Keratinocyte (primary cell): ENCODE measurements at places on chromosomes 1 and 21.

- no peaks in the 10 kb centered on the region for H3K4me1 ChIP-seq
- H3K36me3 ChIP-seq = no peaks in the 10 kb centered on the region
- no peak overlapping the region for H3K27ac ChIP-seq
These were observed 199.7 kb downstream of the GRIK3 start for GRCh38 chr1:36834586-36834985.

- no peaks in the 10 kb centered on the region for H3K36me3 ChIP-seq
- no peak for DNase-seq
- H3K27me3 ChIP-seq = no peaks in the 10 kb centered on the region
- no peak overlapping the region for H3K27ac ChIP-seq
These were observed 10.8 kb downstream of the PIK3C2B start for GRCh38 chr1:204483791-204484190.

DNA sequence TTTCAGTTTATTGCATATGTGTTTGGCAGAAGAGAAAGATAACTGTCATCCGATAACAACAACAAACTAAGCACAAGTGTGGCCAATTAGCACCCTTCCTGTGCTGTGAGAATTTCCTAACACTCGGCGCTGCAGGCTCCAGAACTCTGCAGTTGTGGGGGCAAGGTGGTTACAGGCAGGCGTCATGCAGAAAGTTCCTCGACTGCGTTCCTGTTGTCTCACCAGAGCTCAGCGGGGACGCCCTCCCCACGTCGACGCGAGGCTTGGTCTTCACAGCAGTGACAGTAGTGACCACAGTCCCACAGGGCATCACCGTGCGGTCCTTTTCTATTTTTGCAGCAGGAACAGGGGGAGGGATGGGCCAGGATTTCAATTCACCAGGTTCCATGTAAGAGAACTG, 27.6 kb upstream of the PRDM15 start:
- no peak overlapping the region for H3K27ac ChIP-seq
- H3K4me1 ChIP-seq = no peaks in the 10 kb centered on the region
- H3K27me3 ChIP-seq = no peaks in the 10 kb centered on the region
- DNase-seq = no peak
- H3K4me3 ChIP-seq = no peak overlapping the region
- H3K36me3 ChIP-seq = peaks cover 6% of the 10 kb centered on the region

- H3K36me3 ChIP-seq = no peaks in the 10 kb centered on the region
- no peak overlapping the region for H3K27ac ChIP-seq
- H3K4me1 ChIP-seq = peaks cover 18% of the 10 kb centered on the region
- H3K4me3 ChIP-seq = no peak overlapping the region
- DNase-seq = no peak
These were observed 96.4 kb upstream of the RAB3GAP2 start for GRCh38 chr1:220368352-220369265.

DNA sequence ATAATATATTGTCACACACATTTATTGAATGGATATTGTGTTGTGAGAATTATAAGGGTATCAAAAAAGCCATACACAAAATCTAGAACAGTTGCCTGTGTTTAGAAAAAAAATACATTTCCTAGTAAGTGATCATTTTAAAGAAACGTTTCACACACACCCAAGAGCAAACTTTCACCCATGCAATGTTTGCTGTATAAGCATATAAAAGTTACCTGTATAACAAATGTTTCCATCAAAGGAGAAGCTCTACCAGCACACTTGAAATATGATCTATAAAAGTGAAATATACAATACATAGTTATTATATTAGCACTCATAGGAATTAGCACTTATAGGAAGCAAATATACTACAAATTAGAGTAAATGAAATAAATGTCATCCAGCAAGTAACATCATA, 1098.1 kb downstream of the NCAM2 start:
- no peak overlapping the region for H3K4me3 ChIP-seq
- H3K27me3 ChIP-seq = no peaks in the 10 kb centered on the region
- no peaks in the 10 kb centered on the region for H3K36me3 ChIP-seq
- H3K4me1 ChIP-seq = no peaks in the 10 kb centered on the region

DNA sequence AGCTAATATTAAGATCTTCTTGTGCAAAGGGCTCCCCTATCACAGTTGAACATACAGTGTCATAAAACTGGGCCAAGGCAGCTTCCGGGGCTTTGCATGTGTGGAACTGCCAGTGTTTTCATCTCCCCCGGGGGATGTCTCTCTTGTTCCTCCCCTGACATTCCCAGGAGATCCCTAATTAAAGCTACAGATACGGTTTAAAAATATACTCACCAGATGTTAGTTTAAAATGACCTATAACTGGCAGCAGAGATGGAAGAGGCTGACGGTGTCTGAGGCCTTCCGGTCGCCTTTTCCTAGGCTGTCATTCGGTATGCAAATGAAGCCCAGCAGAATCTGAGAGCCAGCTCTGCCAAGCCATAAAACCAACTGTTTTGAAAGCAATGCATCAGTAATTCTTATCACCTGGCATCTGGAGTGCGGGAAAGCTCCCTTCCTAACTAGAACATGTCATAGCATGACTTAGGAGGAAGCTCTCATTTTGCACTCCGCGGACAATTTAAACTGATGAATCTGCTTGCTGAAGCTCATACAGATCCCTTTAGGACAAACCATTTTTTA, 436.5 kb upstream of the VAMP3 start:
- peak overlapping the region; percentile 60 for H3K27ac ChIP-seq
- no peak overlapping the region for H3K4me3 ChIP-seq
- no peaks in the 10 kb centered on the region for H3K27me3 ChIP-seq
- peak; percentile 58 for DNase-seq
- H3K36me3 ChIP-seq = no peaks in the 10 kb centered on the region
